ENCODE measurements at places on chromosomes 11 and 22.

GRCh38 chr11:67538306-67538705 lies 15.1 kb upstream of the CABP2 start:
- no peak for DNase-seq

DNA sequence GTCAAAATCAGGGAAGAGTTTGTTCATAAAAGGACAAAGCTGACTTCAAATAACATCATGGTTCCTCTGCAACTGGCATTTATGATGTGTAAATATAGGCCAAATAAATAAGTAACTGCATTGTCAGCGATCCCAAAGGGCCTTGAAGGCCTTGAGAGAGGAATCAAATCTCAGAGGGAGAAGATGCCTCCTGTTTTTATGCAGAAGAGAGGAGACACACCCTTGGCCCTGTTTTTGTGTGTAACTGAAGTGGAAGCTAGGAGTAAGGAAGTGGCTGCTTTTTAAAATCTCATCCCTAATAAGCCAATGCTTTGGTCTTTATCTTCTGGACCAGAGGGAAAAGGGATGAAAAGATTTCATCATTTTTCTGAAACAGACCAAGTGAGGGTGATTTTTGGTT lies 15.7 kb upstream of the SCN3B start:
- DNase-seq, result no peak

DNA sequence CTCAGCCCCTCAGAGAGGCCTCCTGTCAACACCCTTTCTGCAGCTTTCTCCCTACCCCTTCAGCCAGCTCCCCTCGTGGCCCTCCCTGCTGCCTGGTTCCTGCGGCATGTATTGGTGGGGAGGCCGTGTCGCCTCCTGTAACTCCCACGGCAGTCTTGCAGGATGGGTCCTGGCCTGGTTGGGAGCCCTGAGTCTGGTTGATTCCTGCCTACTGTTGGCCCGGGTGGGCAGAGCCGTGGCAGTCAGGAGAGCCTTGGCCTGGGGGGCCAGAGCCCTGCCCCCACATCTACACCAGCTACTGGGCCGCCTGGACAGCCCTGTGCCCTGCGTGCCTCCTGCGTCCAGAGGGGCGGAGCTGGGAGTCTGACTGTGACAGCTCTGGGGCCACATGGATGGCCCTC lies 30.3 kb upstream of the GRAMD4 start:
- DNase-seq, result no peak

GRCh38 chr11:15926071-15926470 lies 430.3 kb downstream of the SOX6 start:
- no peak for DNase-seq

DNA sequence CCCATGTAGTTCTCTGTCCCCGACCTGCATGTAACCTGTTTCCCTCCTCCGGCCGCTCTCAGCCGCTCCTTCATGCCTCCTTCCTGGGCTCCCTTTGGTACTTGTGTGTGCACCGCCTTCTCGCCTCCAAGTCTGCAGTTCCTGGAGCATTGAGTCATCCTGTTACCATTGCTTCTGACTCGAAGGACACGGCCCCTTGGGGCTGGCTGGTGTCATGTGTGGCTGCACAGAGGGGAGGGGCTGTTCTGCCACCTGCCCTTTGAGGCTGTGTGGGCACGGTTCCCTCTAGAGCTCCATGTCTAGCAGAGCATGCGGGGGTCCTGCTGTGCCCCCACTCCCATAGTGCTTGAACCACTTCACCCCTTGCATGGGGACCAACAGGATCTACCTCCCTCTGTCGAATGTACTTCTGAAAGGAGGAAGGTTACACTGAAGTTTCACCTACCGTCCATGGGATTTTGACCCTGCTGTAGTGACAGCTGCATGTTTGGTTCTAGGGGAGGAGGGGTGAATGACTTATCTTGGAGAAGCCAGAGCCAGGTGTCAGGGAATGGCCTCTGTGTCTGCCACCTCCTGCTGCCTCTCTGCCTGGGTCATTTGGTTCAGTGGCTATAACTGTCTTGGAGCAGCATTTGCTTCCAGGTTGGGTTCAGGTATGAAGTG lies 39.6 kb downstream of the BCR start:
- DNase-seq, result peak; percentile 69

DNA sequence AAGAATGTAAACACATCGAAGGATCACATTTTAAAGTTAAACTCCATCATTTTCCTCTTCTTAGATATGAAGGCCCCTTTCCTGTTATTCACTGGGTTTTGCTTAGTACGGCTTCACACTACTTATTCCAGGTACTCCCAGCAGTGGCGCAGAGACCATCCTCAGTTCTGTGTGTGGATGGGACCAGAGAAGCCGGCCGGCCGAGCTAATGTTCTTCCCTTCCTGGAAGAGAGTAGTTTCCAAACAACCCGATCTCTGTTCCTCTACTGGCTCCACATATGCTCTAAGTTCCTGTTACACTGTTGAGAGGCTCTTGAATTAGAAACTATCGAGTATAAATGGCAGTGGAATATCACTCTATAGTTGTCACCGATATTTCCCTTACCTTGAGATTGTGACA lies 684 bp upstream of the NFRKB start:
- DNase-seq, result no peak

GRCh38 chr11:10797531-10797930 lies 11.2 kb downstream of the EIF4G2 start:
- DNase-seq, result no peak

DNA sequence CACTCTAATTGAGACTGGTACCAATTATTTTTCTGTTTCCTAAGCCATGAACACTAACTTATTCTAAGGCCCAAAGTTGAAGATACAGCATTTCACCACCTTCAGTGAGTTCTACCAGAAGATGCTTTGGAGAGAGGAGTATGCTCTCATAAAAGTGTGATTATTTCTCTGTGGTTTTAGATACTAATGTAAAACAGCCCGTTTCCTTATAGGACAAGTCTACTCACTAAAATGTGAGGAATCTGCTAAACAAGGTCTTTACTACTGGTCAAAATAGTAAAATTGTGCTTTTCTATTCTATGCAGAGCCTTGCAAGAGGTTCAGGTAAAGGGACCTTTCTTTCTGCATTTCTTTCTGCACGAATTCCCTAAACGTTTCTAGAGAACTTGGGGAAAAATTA lies 2.4 kb downstream of the LGR4 start:
- no peak for DNase-seq

GRCh38 chr11:103988595-103988969 lies 47.9 kb upstream of the DDI1 start:
- DNase-seq, result no peak

DNA sequence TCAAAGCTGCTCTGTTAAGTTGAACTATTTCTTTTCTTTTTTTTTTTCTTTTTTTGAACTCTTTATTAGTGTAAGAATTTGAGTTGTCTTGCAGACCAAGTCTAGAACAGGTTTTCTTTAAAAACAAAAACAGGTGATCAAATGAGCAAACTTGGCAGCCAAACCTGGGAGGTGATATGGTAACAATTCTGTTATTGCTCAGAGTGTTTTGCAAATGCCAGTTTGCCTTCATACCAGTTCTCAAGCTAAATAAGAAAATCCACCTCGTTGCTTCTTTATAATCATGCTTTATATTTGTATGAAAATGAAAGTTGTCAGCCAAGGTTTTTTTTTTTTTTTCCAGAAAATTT lies 76.9 kb downstream of the DEPDC5 start:
- no peak for DNase-seq

- DNase-seq, result no peak
Measured at GRCh38 chr11:126391970-126392632, 36.6 kb downstream of the ST3GAL4 start.

- DNase-seq, result no peak
Measured at GRCh38 chr11:109062445-109062844, 359.5 kb upstream of the C11orf87 start.

- DNase-seq, result no peak
Measured at GRCh38 chr22:42986115-42986514, 28.8 kb downstream of the PACSIN2 start.

DNA sequence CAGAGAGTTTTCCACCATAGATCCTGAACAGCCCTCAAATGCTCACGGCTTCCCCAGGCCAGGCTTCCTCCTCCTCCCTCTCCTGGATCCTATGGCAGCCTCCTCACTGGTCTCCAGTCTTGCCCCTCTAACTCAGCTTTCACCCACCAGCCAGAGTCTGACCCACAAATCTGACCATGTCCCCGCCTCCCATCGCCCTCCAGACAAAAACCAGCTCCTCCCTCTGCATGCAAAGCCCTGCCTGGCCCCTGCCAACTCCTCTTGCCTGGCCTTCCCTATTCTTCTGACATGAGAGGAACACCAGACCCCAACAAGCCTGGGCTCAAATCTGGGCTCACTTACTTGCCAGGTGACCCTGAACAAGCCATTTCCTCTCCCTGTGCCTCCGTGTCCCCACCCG lies 32.4 kb upstream of the PDE2A start:
- no peak for DNase-seq

DNA sequence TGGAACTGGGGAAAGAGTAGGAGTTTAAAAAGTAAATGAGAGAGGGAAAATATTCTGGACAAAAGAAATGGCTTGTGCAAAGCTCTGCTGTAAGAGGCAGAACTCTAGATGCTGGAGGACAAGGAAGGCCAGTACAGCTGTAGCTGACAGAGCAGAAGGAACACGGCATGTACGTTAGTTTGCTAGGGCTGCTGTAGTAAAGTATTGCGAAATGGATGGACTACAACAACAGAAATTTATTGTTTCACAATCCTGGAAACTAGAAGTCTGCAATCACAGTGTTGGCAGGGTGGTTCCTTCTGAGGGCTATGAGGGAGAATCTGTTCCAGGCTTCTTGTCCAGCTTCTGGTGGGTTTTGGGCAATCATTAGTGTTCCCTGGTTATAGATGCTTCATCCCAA lies 454.4 kb downstream of the NTM start:
- no peak for DNase-seq

- peak; percentile 38 for DNase-seq
Measured at GRCh38 chr22:44085743-44086270, 61.7 kb downstream of the PARVB start.

DNA sequence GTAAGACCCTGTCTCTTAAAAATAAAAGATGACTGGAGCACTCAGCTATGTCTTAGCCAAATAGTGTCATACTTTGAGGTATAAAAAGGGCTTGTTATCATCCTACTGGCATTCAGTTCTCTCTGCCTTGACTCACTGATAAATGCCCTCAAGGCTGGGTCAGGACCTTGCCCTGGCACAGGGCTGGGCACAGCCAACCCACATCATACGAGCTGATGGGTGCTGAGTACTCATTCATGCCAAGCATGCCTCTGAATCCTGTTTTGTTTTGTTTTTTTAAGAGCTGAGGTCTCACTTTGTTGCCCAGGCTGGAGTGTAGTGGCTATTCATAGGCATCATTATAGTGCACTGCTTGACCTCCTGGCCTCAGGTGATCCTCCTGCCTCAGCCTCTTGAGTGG lies 1.9 kb downstream of the SMTNL1 start:
- no peak for DNase-seq

- DNase-seq, result peak; percentile 73
Measured at GRCh38 chr22:21657360-21658032, 8.3 kb upstream of the PPIL2 start.

DNA sequence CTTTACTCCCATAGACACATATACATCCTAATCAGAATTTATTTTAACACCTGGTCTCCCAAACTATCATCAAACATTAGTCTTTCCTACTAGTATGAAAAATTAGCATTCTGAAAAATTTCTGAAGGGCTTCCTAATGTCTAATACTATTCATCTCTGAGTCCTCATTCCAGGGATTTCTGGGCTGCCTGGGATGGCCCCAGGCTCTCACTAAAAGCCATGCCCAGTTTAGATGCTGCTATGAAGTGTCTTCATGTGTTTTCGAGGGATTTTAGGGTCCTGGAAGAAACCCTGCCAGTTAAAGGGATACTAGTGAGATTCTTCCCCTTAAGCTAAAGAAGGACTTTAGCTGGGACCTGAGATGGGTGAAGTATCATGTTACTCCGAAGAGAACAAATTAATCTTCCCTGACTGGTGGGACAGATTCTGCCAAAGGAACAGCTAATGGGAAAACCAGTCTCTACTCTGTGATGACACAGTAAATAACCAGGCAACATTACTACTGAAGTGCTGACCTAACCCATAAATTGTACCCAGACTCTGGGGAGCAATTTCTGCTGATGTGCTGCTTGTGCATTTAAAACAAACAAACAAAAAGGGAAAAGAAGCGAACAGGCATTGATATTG lies 342.6 kb downstream of the SOX6 start:
- no peak for DNase-seq

- DNase-seq, result no peak
Measured at GRCh38 chr11:47148903-47149531, 27.7 kb downstream of the ARFGAP2 start.

DNA sequence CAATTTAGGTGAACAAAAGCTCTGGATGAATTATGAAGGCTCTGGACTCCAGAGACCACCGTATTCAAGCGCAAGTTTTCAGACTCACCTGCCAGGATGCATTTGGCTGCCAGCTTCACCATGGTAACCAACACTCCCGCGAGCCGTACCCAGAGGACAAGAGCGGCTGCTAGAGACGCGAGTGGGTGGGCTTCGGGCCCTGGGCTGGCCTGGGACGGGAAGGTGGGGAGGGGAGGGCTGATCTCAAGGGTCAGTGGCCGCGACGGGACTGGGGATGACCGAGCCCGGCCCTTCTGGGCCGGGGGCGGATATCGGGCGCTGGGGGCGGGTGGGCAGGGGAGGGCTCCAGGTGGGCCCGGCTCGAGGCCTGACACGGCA lies 344 bp downstream of the IFT27 start:
- peak; percentile 38 for DNase-seq

- no peak for DNase-seq
Measured at GRCh38 chr22:49571326-49571725, 256.3 kb downstream of the BRD1 start.
